ENCODE measurements at places on chromosomes 6 and 20. TPM values are rescaled to one million over a fixed set of nuclear protein-coding genes. Genes with fewer than 3 reads are reported as not detected.

Gene TXLNB
- 24.2 TPM for total RNA-seq

Gene LCA5
- 9.3 TPM for total RNA-seq

Gene PDE7B
- 13.0 TPM for total RNA-seq

Gene SPATS1
- total RNA-seq: not detected

Gene XPO5
- 27.6 TPM for total RNA-seq

Gene CCDC167
- total RNA-seq: 14.3 TPM
